ENCODE measurements at places on chromosomes 6 and 20. TPM values are rescaled to one million over a fixed set of nuclear protein-coding genes. Genes with fewer than 3 reads are reported as not detected.

PLEKHG1 gene
- 1.2 TPM for total RNA-seq

OR2H2 gene
- not detected for total RNA-seq

PROKR2 gene
- not detected for total RNA-seq

CDKN1A gene
- 250 TPM for total RNA-seq

TCF19 gene
- 67.2 TPM for total RNA-seq

HRH3 gene
- not detected for total RNA-seq

SLC35D3 gene
- total RNA-seq = not detected

PRL gene
- total RNA-seq = not detected

LAMA2 gene
- total RNA-seq = 0.93 TPM

MDFI gene
- total RNA-seq = not detected

CLIC5 gene
- total RNA-seq = 4.3 TPM

DPPA5 gene
- not detected for total RNA-seq

CDC5L gene
- 26.6 TPM for total RNA-seq

C20orf144 gene
- total RNA-seq = 0.29 TPM

TPD52L1 gene
- not detected for total RNA-seq

MRAP2 gene
- total RNA-seq = not detected

TINAG gene
- not detected for total RNA-seq

RIMS4 gene
- total RNA-seq = not detected

BEND6 gene
- not detected for total RNA-seq

PRKN gene
- total RNA-seq = not detected

TCEA2 gene
- 48.2 TPM for total RNA-seq

GABRR1 gene
- not detected for total RNA-seq

CLDN20 gene
- total RNA-seq = not detected

FKBP5 gene
- 64.0 TPM for total RNA-seq

RAB44 gene
- 0.12 TPM for total RNA-seq

COL9A1 gene
- total RNA-seq = not detected

PNPLA1 gene
- total RNA-seq = not detected

CFAP206 gene
- total RNA-seq = not detected

SLC17A1 gene
- total RNA-seq = 0.15 TPM

LINC00237 gene
- not detected for total RNA-seq

ESR1 gene
- 3.6 TPM for total RNA-seq

IP6K3 gene
- total RNA-seq = not detected

TMEM63B gene
- 14.5 TPM for total RNA-seq

PPP1R16B gene
- 102 TPM for total RNA-seq

RBPJL gene
- 0.17 TPM for total RNA-seq

OR2J1 gene
- total RNA-seq = not detected

CST2 gene
- total RNA-seq = not detected

TNNC2 gene
- not detected for total RNA-seq

ALDH8A1 gene
- 4.5 TPM for total RNA-seq

CYP39A1 gene
- not detected for total RNA-seq

C6orf132 gene
- total RNA-seq = 0.07 TPM

NKX2-4 gene
- total RNA-seq = not detected

DAAM2 gene
- not detected for total RNA-seq

SLC22A7 gene
- total RNA-seq = not detected

FKBP1C gene
- total RNA-seq = 2.0 TPM

LPA gene
- total RNA-seq = 0.02 TPM

APOM gene
- 1.9 TPM for total RNA-seq

BPI gene
- total RNA-seq = not detected

GGTLC1 gene
- not detected for total RNA-seq

SDC4 gene
- 89.7 TPM for total RNA-seq

Measured in T-helper 1 cell treated with Interleukin-12 subunit alpha and Interleukin-12 subunit beta and Interleukin-4 antibody, amounts not matched to agents 30 ng/mL and 1 ng/mL, for 36 hours (primary cell).